ENCODE measurements at places on chromosomes 16 and 17. TPM values are rescaled to one million over a fixed set of nuclear protein-coding genes. Genes with fewer than 3 reads are reported as not detected.

- H3K36me3 ChIP-seq: no peaks in the 10 kb centered on the region
- no peak overlapping the region for H3K27ac ChIP-seq
- no peak for DNase-seq
- H3K4me3 ChIP-seq: no peak overlapping the region
- peaks cover 12% of the 10 kb centered on the region for H3K27me3 ChIP-seq
- peaks cover 25% of the 10 kb centered on the region for H3K4me1 ChIP-seq
Measured at GRCh38 chr17:36152639-36153120, 23.8 kb downstream of the TBC1D3B start.

The TERB1 gene
- 0.25 TPM for total RNA-seq

DNA sequence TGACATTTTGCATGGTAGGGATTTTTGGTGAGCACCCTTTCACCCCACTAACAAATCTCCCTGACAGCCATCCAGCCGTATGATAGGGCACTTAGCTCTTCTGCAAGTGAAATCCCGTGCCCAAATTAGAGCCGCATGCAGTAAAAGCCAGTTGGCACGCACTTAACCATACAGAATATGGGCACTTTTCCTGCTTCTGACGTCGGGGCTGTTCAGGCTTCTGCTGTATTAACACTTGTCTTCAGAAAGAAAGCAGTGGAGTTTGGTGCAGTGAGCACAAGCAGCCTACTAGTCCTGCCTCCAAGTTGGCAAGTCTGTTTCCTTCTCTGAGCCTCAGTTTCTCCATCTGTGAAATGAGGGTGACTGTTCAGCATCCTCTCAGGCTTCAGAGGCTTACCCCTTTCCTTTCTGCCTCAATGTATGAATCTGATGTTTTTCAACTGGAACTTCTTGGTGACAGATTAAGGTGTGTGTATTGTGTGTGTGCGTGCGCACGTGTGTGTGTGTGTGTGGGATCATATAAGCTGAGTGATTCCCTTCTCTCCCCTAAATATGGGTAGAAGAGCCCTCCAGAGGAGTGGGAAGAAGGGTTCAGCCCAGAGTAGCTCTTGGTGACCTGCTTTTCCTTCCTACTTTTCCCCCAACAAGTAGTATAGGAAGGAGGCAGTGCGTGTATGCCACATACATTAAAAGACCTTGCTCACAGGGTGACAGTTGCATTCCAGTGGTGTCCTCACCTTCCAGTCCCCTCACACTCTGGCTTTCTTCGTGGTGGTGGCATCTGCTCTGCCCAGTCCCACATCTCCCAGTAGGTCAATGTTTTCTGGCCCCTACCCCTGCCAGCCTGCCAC is 19.0 kb downstream of the IGF2BP1 start:
- peaks cover 3% of the 10 kb centered on the region for H3K4me1 ChIP-seq
- H3K4me3 ChIP-seq: no peak overlapping the region
- no peaks in the 10 kb centered on the region for H3K36me3 ChIP-seq
- no peak for DNase-seq
- peaks cover 32% of the 10 kb centered on the region for H3K27me3 ChIP-seq

DNA sequence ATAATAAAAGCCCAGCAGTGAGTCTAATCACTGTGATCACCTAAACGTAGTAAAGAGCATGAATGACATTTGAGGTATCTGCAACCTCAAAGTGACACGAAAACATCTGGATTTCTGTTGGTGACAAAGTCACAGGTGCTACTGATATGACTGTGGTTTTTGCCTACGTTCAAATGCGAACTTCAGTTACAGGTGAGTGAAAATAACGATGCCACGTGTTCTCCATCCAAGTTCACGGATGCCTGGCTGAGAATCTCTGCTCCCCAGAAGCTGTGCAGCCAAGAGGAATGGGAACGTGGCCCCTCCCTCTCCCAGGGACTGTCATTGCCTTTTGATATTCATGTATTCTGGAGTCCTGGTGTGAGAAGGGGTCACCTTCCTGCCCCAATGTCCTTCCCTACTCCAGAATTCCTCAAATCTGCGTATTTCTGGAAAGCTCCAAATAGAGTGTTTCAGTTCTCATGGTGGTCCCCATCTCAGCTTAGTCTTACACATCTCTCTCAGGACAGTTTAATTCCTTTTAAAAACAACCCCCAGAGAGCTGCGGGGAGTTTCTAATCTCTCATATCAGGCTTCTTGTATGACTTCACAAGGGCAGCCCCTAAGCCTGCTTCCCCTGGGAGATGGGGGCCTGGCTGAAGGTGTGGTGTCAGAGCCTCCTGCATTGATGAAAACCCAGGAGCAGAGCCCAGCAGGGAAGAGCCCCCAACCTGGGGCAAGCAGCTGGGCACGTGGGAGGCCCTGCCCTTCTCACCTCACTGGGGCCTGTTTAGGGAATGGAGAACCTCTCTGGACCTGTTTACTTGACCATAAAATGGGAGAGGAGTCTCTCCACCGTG is 25.8 kb downstream of the PIK3R5 start:
- H3K4me1 ChIP-seq: peaks cover 52% of the 10 kb centered on the region
- H3K27me3 ChIP-seq: no peaks in the 10 kb centered on the region
- DNase-seq: no peak
- H3K4me3 ChIP-seq: peak overlapping the region; percentile 91
- H3K27ac ChIP-seq: peak overlapping the region; percentile 99

GRCh38 chr17:27226611-27227230 is 67.2 kb upstream of the WSB1 start:
- H3K4me1 ChIP-seq: no peaks in the 10 kb centered on the region
- no peak for DNase-seq
- H3K4me3 ChIP-seq: no peak overlapping the region
- no peaks in the 10 kb centered on the region for H3K27me3 ChIP-seq

- no peaks in the 10 kb centered on the region for H3K27me3 ChIP-seq
- no peaks in the 10 kb centered on the region for H3K4me1 ChIP-seq
Measured at GRCh38 chr16:65222536-65222935, 100.7 kb upstream of the CDH11 start.

DNA sequence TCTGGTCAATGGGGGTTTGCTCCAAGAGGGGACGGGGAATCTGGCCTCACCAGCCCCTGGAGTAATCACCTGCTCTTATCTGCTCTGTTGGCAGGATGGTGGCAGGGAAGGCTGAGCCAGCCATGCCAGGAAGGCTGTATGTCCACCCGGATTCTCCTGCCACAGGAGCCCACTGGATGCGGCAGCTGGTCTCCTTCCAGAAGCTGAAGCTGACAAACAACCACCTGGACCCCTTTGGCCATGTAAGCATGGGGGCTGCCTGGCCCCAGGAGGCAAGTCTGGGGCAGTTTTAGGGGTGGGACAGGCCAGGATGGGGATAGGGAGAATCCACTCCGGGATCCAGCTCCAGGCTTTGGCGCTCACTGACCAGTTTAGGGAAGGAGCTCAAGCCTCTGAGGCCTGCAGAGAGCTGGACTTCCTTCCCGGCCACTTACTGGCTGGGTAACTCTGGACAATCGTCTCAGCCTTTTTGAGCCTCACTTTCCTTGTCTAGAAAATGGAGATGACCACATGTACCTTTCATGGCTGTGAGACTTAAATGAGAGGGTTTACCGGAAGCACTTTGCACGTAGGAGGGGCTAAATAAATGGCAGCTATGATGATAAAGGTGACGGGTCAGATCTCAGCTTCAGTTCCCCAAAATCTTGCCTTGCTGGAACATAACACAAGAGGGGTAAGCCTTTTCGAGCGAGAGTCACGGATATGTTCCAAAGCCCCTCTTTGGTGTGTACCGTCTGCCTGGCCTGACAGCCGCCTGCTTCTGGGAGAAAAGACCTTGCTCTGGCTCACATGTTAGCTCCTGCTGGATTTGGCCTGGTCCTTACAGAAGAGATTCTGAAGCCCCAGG is 15.4 kb downstream of the TBX4 start:
- H3K27me3 ChIP-seq: peaks cover 9% of the 10 kb centered on the region
- peaks cover 2% of the 10 kb centered on the region for H3K4me1 ChIP-seq
- DNase-seq: no peak
- H3K36me3 ChIP-seq: no peaks in the 10 kb centered on the region
- no peak overlapping the region for H3K4me3 ChIP-seq
- H3K27ac ChIP-seq: no peak overlapping the region

DNA sequence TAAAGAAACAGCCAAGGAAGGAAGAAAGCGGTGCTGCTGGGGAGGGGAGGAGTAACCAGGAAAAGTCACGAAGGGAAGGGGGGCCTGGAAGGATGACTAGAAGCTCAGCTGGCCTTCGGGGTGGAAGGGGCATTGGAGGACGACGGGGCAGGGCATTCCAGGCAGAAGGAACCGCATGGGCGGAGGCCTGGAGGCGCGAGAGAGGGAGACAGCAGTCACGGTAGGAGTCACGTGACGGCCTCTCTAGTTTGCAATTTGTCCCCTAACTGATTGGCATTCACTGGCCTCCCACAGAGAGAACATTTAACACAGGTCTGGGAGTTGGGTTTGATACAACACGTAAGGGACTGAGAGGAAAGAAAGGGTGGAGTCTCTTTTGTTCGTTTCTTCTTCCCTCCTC is 63.9 kb downstream of the RTN4RL1 start:
- no peaks in the 10 kb centered on the region for H3K36me3 ChIP-seq
- H3K4me3 ChIP-seq: no peak overlapping the region
- no peak for DNase-seq
- H3K27me3 ChIP-seq: no peaks in the 10 kb centered on the region

The STH gene
- total RNA-seq: not detected

The PIMREG gene
- total RNA-seq: not detected

The DHRS7C gene
- not detected for total RNA-seq
